ENCODE measurements at places on chromosomes 1 and 21. TPM values are rescaled to one million over a fixed set of nuclear protein-coding genes. Genes with fewer than 3 reads are reported as not detected.

GRCh38 chr21:27586326-27586725, 619.4 kb upstream of the ADAMTS5 start:
- no peak overlapping the region for H3K4me3 ChIP-seq
- no peaks in the 10 kb centered on the region for H3K36me3 ChIP-seq
- no peak overlapping the region for H3K27ac ChIP-seq
- peaks cover 53% of the 10 kb centered on the region for H3K4me1 ChIP-seq

The PSMG1 gene
- total RNA-seq, result 81.9 TPM

- H3K36me3 ChIP-seq, result peaks cover 3% of the 10 kb centered on the region
- DNase-seq, result no peak
- H3K4me1 ChIP-seq, result peaks cover 56% of the 10 kb centered on the region
- H3K27me3 ChIP-seq, result peaks cover 3% of the 10 kb centered on the region
- H3K4me3 ChIP-seq, result no peak overlapping the region
Observed at GRCh38 chr1:21292984-21293536, 2.8 kb upstream of the ECE1 start.

The TADA1 gene
- 7.2 TPM for total RNA-seq

GRCh38 chr1:226378071-226378470, 29.8 kb downstream of the PARP1 start:
- H3K36me3 ChIP-seq, result peaks cover 43% of the 10 kb centered on the region
- H3K4me3 ChIP-seq, result no peak overlapping the region
- no peaks in the 10 kb centered on the region for H3K4me1 ChIP-seq
- H3K27me3 ChIP-seq, result no peaks in the 10 kb centered on the region

Data from HFFc6 (cell line).